ENCODE measurements at places on chromosomes 2 and 18.

- no peak for DNase-seq
Measured at GRCh38 chr2:71060871-71061270, 7.6 kb upstream of the NAGK start.

- no peak for DNase-seq
Measured at GRCh38 chr2:133927894-133928293, 326.0 kb upstream of the MGAT5 start.

DNA sequence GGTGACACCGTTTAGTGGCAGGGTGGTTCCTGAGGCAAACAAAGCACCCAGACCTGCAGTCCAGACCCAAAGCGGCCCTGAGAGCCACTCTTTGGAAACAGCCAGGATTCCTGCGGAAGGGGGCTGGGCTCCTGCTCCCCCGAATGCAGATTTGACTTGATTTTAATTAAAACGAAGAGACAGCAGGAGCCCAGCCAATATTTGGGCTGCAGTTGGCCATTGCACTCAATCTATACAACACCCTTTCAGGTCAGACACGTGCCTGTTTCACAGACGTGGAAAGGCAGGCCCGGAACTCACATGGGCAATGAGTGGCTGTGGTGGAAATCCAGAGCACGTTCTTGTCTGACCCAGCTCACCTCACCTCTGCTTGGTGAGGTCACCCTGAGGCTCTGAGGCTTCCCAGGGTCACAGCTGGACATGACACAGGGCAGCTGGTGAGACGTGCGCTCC is 122.4 kb downstream of the NDUFA10 start:
- no peak for DNase-seq

DNA sequence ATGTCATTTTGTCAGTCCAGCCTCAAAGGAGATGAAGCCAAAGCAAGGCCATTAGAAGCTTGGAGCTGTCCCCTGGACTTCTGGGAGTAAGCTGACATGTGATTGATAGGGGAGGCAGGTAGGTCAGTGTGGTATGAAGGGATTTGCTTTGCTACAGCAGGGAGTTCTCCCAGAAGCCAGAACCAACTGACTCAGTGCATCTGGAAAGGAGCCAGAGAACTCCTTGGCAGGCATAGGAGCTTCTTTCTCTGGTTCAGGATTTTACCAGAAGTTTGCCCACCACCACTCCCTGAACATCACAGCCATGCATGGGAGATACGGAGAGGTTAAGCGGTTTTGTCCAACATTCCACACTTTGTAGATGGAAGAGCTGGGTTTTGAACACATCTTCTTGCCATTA is 24.5 kb upstream of the KCNE4 start:
- DNase-seq = no peak

- no peak for DNase-seq
Measured at GRCh38 chr2:98915751-98916358, 20.2 kb downstream of the CRACDL start.

DNA sequence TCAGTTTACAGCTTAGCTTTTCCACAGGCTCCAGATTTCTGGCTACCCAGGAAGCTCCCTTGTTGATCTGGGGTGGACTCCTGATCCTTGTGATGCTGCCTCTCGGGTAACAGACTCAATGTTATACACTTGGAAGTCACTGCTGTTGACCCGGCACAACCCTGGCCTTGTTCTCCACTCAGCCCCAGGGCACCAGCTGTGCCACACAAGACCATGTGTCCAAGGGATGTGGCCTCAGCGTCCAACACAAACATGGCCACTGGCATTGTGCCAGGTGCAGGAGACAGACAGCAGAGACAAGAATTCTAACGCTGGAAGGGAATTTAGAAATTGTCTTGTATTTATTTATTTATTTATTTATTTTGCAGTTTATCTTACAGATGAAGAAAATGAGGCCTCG is 39.0 kb upstream of the PPP4R1 start:
- DNase-seq = no peak

DNA sequence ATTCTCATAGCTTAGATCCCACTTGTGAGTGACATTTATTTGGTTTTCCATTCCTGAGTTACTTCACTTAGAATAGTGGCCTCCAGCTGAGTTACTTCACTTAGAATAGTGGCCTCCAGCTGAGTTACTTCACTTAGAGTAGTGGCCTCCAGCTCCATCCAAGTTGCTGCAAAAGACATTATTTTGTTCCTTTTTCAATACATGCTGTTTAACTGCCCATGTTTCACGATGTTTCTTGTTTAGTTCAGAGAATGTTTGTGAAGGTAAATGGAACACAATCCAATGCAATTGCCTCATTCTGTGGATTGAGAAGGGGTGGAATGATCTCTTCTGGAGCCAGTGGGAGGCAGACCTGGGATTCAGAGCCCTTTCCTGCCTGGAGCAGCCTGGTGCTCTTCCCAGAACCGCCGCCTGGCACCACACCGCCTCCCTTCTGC is 273.5 kb upstream of the ATP5MC3 start:
- no peak for DNase-seq

DNA sequence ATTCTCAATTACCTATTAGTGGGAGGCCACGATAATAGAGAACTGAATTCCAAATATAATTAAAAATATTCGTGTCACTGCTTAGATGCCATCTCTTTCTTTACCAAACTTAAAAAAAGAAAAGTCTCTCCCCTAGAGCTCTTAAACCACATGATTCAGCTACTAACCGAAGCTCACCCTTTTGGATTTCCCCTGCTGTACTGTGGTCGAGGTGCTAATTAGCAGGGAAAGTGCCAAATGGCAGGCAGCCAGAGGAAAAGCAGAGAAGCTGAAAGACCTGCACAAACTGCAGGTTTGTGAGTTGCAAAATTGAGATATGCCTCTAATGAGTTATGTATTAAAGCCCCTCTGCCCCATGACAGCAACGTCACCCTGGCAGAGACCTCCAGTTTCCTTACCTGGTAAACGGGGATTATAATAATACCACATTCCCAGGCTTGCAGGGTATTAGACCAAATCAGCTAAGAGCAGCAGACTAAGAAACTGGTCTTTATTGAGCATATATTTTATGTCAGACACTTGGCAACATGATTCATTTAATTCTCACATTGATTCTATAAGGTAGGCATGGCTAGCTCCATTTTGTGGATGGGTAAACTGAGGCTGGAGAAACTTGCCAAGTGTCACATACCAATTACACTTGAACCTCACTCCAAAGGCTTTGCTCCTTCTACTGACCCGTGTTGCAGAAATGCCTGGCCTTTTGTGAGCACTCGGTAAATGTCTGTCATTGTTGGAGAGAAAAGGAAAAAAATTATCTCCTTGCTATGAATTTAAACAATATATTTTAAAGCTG is 259.7 kb downstream of the LPIN1 start:
- DNase-seq = no peak

Data from glutamatergic neuron (in vitro differentiated cells).